ENCODE measurements at places on chromosomes 7 and 10.

GRCh38 chr10:129345763-129346162 is 121.3 kb upstream of the MGMT start:
- H3K36me3 ChIP-seq: no peaks in the 10 kb centered on the region
- H3K27ac ChIP-seq: no peak overlapping the region
- H3K4me1 ChIP-seq: no peaks in the 10 kb centered on the region
- H3K4me3 ChIP-seq: no peak overlapping the region
- H3K27me3 ChIP-seq: no peaks in the 10 kb centered on the region

- no peak overlapping the region for H3K4me3 ChIP-seq
- H3K27me3 ChIP-seq: peaks cover 44% of the 10 kb centered on the region
- DNase-seq: no peak
- no peaks in the 10 kb centered on the region for H3K4me1 ChIP-seq
- no peak overlapping the region for H3K27ac ChIP-seq
Observed at GRCh38 chr7:116436305-116436826, 63.2 kb upstream of the CAV2 start.

- no peaks in the 10 kb centered on the region for H3K4me1 ChIP-seq
- no peak for DNase-seq
- H3K4me3 ChIP-seq: no peak overlapping the region
Observed at GRCh38 chr7:137669706-137670105, 177.1 kb downstream of the DGKI start.

GRCh38 chr10:72276421-72277339 is 3.0 kb downstream of the DDIT4 start:
- peaks cover 40% of the 10 kb centered on the region for H3K4me1 ChIP-seq
- peak overlapping the region; percentile 100 for H3K27ac ChIP-seq
- H3K4me3 ChIP-seq: peak overlapping the region; percentile 99
- peaks cover 41% of the 10 kb centered on the region for H3K36me3 ChIP-seq
- no peak for DNase-seq
- peaks cover 12% of the 10 kb centered on the region for H3K27me3 ChIP-seq

GRCh38 chr7:106312906-106313305 is 28.1 kb upstream of the NAMPT start:
- peaks cover 2% of the 10 kb centered on the region for H3K36me3 ChIP-seq
- peaks cover 27% of the 10 kb centered on the region for H3K27me3 ChIP-seq
- no peak for DNase-seq
- H3K4me1 ChIP-seq: peaks cover 16% of the 10 kb centered on the region
- H3K27ac ChIP-seq: no peak overlapping the region
- no peak overlapping the region for H3K4me3 ChIP-seq

DNA sequence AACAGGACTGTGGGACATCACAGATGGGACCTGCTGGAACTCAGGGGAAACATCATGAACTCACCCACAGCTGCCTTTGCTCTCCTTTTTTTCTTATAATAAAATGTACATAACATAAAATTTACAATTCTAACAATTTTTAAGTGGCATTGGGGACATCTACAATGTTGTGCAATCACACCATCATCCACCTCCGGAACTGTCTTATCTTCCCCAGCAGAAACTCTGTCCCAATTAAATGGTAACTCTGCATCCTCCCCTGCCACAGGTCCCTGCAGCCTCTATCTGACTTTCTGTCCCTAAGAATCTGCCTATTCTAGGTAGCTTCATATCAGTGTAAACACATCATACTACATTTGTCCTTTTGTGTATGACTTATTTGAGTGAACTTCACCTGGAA is 19.4 kb upstream of the TMEM72 start:
- no peak for DNase-seq
- no peak overlapping the region for H3K27ac ChIP-seq
- H3K4me3 ChIP-seq: no peak overlapping the region
- no peaks in the 10 kb centered on the region for H3K4me1 ChIP-seq
- no peaks in the 10 kb centered on the region for H3K36me3 ChIP-seq

- no peak for DNase-seq
- H3K4me1 ChIP-seq: peaks cover 38% of the 10 kb centered on the region
- H3K27ac ChIP-seq: no peak overlapping the region
- peaks cover 1% of the 10 kb centered on the region for H3K36me3 ChIP-seq
Observed at GRCh38 chr7:108331971-108332370, 124.3 kb downstream of the NRCAM start.

DNA sequence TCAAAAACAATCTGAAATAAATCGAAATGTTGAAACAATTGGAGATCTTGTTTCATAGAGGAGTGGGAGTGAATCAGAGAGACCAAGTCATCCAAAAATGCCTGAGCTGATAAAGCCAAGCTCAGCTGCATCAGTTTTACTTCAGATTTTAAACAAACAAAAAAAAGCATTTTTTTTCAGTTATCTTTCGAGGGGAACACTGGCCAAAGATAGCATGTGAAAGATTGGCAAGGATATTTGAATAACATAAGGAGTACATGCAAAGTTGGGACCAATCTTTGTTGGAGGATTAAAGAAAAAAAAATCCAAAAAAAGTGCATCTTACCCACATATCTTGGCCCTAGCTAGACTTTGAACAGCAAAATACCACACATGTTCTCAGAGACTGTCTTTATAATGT is 47.2 kb downstream of the RHOBTB1 start:
- no peaks in the 10 kb centered on the region for H3K36me3 ChIP-seq
- H3K4me1 ChIP-seq: no peaks in the 10 kb centered on the region
- H3K27me3 ChIP-seq: no peaks in the 10 kb centered on the region
- no peak for DNase-seq
- no peak overlapping the region for H3K27ac ChIP-seq

DNA sequence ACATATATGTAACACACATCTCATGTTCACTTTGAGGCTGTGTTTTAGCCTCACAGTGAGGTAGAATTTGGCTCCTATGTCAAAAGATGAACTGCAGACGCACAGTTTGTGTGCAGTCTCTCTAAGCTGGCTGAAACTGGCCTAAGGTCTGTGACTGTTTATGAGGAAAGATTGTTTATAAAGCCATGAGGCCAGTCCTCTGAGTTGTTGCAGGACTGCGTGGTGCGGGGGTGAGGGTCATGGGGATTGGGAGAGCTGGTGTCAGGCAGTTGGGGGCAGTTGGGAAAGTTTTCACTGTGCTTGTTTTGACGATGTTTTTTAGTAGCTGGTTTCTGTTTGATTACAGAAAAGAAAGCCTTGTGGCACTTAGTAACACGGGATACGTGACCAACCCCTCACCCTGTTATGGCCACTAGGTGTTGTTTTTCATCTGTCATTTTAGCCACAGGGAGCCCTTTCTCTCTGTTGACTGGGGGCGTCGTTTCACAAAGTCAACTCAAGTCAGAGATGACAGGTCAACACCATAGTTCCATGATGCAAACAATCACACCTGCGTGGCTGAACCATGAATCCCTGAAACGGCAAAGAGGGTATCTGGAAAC is 310.9 kb downstream of the CCDC3 start:
- DNase-seq: no peak
- no peaks in the 10 kb centered on the region for H3K27me3 ChIP-seq
- H3K4me3 ChIP-seq: no peak overlapping the region
- H3K4me1 ChIP-seq: peaks cover 8% of the 10 kb centered on the region

DNA sequence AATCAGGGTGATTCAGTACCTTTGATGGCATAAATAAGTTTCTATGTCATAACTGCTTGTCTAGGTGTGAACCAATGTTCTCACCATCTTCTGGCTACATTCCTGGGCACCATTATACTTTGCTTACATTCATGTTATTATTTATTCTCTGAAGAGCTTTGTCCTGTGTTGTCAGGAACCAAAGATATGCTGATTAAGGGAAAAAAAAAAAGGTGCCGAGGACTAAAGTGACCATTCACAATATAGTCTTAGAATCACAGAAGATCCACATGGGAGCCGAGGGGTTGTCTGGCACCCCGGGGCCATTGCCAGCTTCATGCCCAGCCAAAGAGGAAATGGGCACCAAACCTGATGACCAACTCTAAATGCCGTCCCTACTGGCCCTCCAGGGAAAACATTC is 329.2 kb upstream of the NFE2L3 start:
- peaks cover 40% of the 10 kb centered on the region for H3K27me3 ChIP-seq
- H3K36me3 ChIP-seq: no peaks in the 10 kb centered on the region
